CD4-positive, alpha-beta T cell treated with Interleukin-6 at 100 ng/mL for 8 hours (primary cell): ENCODE measurements at places on chromosomes 6 and 20.

- DNase-seq = no peak
Observed at GRCh38 chr6:25330796-25331685, 51.9 kb downstream of the CARMIL1 start.

- no peak for DNase-seq
Observed at GRCh38 chr6:107576852-107577251, 86.9 kb downstream of the SOBP start.

DNA sequence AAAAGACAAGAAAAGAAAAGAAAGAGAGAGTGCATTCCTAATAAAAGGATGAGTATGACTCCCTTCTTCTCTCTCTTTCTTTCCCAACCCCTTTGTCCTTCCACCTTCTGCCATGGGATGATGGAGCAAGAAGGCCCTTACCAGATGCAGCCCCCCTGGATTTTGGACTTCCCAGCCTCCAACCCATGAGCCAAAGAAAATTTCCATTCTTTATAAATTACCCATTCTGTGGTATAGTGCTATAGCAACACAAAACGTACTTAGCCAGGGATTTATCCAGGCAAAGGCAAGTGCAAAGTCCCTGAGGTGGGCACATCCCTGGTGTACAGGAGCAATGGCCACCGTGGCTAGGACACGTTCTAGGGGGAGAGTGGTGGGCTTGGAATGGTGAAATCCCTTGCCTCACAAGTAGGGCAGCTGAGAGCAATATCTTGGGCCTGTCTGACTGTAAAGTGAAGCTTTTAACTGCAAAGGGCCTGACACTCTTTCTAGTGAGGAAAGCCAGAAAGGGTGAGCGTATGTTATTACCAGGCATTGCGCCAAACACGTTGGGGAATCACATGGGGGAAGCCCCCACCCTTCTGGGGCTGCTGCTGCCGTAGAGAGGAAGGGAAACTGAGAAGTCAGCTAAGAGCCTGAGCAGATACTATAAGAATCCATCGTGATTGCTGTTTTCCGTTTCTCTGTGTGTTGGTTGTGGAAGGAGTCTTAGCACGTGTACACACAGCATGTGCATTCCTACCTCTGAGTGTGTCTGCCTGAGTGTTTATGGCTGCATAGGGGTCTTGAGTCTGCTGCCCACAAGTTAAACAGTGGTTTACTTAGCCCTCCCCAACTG is 50.7 kb upstream of the SIRPA start:
- no peak for DNase-seq

- DNase-seq = no peak
Observed at GRCh38 chr6:54390362-54390761, 82.1 kb downstream of the TINAG start.

- DNase-seq = no peak
Observed at GRCh38 chr6:48859562-48860123, 603.4 kb downstream of the MMUT start.

GRCh38 chr6:53264915-53265607 is 83.7 kb downstream of the ELOVL5 start:
- DNase-seq = no peak

DNA sequence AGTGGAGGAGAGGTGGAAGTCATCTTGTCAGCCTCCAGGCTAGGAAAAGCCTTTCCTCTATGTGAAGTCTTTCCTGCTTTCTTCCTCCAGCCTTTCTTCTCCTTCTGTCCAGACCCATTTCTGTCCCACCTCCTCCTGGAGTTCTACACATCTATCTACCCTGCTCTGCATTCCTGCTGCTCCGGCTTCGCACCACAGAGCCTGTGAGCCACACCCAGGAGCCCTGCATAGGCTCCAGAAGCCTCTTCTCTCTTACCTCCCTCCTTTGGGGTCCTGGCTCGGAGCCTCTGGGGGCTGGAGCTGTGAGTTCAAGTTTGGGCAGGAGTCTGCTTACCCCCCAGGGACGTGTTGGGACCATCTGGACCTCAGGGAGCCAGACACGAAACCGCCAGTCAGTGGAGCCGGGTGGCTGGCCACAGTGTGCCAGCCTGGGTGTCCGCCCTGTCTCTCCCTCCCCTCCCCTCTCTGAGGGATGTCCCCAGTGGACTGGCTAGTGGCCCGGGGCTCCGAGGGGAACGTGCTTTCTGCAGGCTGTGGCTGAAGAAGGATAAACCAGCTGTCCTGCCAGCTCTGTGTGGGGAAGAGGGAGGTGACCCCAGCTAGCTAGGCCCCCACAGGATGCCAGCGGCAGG is 99.2 kb downstream of the VEGFA start:
- no peak for DNase-seq
